ENCODE measurements at places on chromosomes 1 and 21.

DNA sequence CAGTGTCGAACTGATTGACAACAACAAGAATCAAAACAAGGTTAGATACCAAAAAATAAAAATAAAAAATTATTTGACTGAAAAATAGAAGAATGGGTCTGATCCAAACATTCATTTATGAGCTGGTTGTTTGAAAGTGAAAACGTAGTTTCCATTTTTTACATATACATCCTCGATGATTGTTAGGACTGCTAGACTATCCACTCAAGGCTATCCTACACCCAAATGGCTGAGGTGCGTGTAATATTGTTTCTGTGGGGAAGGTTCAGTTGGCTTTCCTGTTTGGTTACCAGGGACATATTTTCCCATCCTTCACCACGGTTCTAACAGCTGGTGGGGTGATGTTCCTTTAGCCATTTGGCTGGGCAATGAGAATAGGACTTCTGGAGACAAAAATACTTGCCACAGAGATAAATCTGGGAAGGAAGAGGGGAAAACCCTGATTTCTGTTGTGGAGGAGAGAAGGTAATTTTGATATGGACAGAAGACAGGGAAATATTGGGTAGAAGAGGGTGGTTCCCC, 66.3 kb downstream of the MAP3K7CL start:
- no peak for DNase-seq

DNA sequence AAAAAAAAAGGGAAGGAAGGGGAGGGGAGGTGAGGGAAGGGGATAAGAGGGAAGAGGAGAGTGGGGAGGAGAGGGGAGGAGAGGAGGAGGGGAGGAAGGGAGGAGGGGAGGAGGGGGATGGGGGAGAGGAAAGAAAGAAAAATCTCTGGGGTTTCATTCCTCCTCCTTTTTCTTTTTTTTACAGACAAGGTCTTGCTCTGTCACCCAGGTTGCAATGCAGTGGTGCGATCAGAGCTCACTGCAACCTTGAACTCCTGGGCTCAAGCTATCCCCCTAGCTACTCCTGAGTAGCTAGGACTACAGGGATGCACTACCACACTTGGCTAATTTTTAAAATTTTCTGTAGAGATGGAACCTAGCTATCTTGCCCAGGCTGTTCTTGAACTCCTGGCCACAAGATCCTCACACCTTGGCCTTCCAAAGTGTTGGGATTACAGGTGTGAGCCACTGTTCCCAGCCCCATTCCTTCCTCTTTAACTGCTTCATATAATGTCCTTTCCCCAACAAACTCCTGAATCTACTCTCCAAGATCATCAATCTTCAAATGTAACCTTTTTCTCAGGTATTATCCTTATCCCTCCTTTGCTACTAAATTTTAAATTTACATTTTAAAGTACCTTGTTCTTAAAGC, 23.2 kb downstream of the GON4L start:
- DNase-seq: no peak

DNA sequence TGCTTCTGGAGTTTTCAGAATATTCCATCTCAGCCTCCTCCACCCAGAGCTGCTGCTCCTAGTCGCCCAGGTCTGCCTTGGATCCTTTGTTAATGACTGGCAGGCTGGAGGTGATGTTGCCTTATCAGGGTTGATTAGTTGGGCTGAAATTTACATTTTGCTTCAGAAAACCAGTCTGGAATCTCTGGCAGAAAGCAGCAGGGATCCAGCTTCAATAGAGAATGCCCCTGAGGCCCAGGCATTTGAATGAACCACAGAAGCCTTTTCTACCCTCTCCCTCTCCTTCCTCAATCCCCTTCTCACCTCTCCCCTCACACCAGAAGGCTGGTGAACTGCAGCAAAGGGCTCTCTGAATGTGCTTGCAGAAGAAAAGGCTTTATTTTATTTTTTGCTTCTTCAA, 83.2 kb downstream of the PLXNA2 start:
- no peak for DNase-seq

DNA sequence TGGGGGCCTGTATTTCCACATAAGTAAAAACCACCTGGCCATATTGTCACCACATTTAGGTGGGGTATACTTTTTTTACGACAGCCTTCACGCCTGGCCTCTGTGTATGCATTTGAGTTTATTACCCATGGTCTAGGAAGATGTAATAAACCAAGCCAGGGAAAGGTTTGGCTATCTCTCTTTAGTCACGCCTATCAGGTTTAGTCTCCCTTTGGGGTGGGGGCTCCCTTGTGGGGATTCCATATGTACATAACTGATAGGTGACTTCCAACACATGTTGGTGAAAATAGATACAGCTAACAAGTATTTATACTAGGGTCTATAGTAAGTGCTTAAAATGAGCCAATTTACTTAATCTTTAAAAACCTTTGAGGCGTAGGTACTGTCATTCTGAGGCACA, 4.2 kb downstream of the YBX1 start:
- no peak for DNase-seq

- no peak for DNase-seq
Measured at GRCh38 chr1:230248889-230249270, 177.3 kb downstream of the PGBD5 start.

DNA sequence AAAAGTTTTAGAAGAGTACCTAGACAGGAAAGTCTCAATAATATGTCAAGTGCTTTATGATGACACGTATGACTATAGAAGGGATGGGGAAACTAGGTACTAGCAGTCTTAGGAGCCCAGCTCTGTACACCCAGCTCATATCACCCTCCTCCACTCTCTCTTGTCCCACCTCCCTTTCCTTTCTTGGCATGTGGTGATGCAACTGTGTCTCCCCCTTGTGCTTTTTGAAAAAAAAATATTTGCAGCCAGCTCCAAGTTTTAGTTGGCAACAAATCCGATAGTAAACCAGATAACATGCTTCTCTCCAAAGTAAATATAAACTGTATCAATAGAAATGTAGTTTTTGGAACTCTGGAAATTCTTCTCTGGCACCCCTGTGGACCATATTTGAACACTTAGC, 280.7 kb downstream of the PDE4B start:
- no peak for DNase-seq

DNA sequence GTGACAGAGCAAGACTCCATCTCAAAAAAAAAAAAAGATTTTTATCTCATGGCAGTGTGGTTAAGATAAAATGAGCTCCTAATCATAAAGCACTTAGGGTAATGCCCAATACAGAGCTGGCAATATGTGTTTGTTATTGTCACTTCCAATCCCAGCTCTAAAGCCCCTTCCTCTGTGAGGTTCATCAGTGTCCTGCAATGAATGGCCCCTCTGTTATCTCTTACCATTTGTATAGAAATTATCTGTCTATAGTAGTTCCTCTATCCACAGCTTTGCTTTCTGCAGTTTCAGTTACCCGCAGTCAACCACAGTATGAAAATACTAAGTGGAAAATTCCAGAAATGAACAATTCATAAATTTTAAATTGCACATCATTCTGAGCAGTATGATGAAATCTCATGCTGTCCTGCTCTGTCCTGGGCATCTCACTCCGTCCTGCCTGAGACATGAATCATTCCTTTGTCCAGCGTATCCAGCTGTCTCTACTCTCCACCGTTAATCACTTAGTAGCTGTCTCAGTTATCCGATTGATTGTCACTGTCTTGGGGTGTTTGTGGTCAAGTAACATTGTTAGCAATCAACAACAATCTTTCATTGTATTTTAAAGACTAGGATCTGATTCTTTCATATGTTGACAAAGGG, 50.2 kb upstream of the DNAH14 start:
- no peak for DNase-seq

DNA sequence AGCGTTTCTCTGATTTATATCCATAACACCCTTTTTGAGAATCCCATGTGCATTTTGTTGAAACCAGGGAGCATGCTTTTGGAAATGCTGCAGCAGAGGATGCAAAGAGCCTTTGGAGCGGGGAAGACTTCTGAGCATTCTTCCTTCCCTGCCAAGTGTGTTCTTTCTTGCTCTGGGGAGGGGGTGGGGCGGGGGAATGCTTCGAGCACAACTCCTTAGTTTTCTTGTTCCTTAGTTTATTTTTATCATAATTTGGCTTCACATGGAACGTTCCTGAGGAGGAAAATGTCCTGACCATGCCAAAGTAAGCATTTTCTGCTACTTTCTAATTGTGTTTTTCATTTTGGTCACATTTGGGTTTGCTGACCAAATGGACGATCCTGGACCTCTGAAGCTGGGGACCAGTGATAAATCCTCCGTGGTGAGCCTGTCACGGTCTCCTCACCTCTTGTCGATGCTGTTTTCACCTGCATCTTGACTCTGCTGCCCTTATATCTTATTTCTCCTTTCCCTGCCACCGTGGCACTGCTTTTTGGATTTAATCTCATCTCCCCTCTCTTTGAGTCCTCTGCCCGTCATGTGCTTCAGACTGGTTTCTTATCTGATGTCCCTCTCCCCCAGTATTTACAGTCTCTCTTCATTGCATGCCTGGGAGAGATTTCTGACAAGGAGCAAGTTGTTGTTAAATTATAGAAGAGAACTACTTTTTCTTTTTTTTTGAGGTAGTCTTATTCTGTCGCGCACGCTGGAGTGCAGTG, 2.4 kb downstream of the CTPS1 start:
- DNase-seq: no peak

GRCh38 chr1:37156646-37157045, 122.3 kb upstream of the GRIK3 start:
- DNase-seq: no peak

GRCh38 chr1:202831906-202832305, 21.2 kb downstream of the PCAT6 start:
- no peak for DNase-seq

GRCh38 chr21:29928537-29928936, 11.3 kb downstream of the GRIK1 start:
- DNase-seq: peak; percentile 25

DNA sequence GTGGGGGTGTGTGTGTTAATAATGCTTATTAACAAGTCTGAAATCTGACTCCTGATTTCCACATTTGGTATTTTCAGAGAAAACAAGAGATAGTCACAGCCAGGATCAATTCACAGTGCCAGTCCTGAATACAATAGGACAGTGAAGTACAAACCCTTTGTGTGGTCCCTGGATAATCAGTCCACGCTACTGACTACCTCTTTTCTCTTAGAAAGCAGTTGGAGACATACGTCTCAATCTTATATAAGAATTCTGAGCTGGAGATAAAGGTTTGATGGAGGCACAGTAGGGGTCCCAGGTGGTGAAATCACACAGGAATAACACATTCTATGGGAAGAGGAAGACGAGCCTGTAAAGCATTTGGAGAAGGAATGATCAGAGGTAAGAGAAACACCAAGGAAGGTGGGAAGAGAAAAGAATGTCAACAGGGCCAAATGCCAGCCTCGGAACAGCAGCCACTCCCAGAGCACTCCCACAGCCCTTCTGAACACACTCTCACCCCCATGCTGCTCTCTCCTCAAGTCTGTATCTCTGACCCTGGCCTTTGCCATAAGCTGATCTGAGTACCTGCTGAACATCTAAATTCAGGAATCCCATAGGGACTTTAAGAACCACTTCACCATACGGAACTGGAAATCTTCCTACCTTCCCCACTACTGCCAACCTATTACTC, 48.6 kb downstream of the TRAF5 start:
- no peak for DNase-seq

DNA sequence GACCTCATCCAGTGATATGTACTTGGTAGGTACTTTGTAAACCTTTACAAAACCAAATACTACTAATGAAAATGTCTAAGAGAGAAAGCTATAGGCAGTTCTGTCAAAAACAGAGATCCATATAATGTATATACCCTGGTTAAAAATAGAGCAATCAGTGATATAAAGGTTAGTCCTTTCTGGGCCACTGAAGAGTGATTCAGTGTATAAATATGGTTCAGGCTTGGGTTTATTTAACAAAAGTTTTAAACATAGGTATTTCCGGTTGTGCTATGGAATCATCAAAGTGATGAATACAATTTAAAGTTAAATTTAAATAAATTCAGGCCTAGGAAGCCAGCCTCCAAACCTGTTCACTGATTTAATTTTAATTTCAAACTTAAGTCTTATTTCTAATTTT, 108.4 kb upstream of the DMRTA2 start:
- no peak for DNase-seq

DNA sequence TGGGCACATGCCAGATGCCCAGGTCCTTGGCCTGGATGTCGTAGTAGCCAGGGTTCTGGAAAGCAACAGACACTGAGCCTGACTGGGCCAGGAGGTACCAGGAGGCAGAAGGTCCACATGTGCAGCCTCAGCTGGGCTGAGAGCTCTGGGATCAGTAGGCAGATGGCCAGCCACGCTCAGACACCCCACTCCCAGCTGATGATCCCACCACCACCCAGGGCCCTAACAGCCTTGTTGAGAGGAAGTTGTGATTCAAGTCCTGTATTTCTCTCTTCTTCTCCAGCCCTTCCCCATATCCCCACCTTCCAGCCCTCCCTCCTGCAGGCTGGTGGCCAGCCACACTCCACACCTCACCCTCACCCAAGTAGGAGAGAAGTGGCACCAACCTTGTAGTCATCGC, 4.0 kb downstream of the ITLN2 start:
- no peak for DNase-seq

- DNase-seq: no peak
Measured at GRCh38 chr1:109914587-109915240, 4.1 kb downstream of the CSF1 start.

DNA sequence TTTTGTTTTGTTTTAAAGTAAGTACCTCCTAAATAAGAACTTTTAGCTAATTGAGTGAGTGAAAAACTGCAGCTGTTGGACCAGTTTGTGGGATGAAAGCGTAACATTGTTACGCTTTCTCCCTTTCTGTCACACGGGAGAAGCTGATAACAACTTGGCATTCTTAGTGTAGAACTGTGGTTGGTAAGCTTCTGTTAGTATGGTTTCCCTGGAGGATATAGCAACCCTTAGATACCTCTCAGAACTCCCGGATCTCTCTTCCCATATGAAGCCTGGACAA, 98.2 kb downstream of the CACHD1 start:
- no peak for DNase-seq

DNA sequence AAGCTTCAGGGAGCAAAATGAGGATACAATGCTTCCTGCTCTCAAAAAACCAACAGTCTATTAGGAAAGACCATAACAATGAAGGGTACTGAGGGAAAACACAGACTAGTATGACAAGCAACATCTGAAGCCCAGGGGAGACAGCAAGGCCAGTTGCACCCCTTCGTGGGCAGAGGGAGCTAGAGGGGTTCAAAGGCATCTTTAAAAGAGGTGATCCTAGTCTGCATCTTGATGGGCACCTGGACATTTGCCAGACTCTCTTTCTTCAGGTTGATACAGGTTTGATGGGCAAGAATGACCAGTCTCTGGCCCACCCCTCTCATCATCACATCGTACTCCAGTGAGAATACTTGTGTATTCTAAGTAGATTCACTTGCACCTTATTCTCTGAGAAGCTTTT, 177.7 kb downstream of the VAV3 start:
- DNase-seq: no peak

- DNase-seq: no peak
Measured at GRCh38 chr1:233796146-233796783, 108.2 kb upstream of the SLC35F3 start.

DNA sequence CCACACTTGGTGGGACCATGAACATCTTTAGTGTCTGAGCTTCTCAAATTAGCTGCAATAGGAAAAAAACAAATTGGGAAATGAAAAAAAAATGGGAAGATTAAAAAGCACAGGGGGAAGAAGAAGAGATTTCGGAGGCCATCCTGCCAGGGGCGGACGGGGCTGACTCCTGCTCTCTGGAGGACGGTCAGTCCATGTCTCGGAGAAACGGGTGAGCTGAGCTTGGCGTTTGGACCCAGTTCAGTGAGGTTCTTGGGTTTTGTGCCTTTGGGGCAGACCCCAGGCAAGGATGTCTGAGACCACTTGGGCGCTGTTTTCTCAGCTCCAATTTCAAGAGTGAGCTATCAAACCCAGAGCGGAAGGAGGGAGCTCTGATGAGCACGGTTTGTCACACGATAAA, 123.9 kb downstream of the PRDM2 start:
- DNase-seq: no peak

GRCh38 chr1:195241066-195241465, 1367.2 kb downstream of the KCNT2 start:
- no peak for DNase-seq

Measured in glutamatergic neuron (in vitro differentiated cells).